Dorsolateral prefrontal cortex (tissue), 122 donors: ENCODE measurements at places on chromosomes 5 and 9.

DNA sequence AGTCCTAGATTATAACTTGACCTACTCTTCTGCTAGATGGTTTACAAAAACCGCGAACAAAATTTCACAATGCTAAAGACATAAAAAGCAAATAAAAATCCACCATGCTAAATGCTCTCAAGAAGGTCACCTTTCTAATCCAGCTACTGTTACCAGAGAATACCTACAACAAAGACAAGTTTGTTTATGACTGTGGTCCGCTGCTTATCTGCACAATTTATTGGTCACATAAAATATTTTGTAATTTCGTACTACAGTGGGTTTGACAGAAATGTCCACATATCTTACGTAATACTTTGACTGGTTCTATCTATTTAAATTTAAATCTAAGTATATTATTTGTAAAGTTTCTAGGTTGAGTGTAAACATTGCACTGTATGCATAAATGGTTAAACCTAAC, 257.6 kb upstream of the ZNF608 start:
- DNase-seq = no peak

DNA sequence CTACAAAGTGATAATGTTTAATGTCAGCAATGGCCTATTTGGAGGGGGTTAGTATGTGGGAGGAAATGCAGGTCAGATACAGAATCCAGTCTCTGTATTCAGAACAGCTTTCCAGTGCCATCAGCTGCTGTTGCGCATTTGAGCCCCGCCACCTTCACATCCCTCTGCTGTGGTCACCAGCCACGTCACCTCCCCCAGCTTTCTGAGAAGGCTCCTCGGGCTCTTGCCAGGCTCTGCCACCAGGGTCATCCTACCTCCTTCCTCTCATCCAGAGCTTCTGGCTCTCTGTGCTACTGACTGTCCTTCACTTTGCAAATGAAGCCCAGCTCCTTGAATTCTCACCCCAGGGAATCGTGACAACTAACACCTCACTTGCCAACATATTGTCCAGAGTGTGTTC, 138.8 kb downstream of the PIK3R1 start:
- no peak for DNase-seq

DNA sequence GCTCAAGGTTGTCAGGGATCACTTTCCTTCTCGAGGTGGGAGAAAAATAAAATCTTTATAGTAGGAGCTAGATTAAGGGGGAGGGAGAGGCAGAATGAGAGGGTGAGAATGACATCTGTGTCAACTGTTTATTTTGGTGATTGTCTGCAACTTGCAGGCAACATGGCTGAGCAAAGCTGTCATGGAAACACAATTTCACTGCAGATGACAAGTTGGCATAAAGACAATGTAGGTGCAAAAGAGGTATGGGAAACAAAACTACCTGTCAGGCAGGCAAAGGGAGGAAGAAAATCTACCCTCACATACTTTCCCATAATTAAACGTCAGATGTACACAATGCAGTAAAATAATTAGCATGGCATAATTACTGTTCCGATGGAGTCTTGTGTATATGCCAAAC, 167.4 kb downstream of the SLIT3 start:
- DNase-seq = no peak

DNA sequence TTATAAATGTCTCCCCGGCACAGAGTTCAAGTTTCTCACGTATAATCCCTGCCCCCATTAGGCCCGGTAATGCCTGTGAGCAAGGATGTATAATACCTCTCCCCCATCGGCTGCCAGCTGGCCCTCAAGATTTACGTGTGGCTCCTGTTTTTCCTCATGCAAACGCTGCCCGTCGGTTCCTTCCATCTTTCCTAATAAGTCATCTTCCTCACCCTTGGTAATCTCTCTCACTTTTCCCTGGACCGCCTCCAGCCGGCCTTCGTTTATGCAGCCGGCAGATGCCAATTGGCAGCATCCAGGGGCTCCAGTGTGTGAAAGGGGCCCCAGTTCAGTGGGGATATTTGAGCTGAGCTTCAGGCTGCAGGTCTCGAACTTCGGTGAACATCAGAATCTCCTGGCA, 86.5 kb upstream of the NEURL1B start:
- no peak for DNase-seq

- DNase-seq = peak; percentile 41
Measured at GRCh38 chr9:72363908-72364678, 915 bp downstream of the ZFAND5 start.

DNA sequence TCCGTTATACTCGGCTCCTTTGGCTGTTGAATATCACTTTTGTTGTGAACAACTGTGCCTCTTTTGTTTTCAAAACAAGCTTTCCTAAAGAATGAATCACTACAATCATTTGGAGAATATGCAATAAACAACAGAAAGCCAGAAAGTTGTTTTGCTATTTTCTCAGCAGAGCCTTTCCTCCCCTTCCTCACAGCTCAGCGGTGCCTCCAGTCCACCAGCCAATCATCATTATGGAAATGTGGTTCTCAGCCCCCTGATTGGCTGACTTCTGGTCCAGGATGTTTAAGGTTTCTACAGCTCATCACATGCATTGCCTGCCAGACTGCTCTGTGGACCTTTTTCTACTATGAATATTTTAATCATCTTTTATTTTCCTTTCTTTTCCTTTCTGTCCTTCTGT, 9.1 kb upstream of the ZNF608 start:
- DNase-seq = peak; percentile 42

DNA sequence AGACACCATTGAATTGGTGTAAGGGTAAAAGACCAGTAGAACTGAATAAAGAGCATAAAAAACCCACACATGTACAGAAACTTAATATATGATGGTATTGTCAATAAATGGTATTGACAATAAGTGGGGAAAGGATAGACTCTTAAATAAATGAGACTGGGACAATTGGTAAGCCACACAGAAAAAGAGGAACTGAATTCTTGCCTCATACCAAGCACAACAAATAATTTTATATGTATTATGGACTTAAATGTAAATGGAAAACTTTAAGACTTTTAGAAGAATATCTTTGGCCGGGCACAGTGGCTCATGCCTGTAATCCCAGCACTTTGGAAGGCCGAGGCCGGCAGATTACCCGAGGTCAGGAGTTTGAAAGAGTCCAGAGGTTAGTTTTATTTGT, 37.9 kb upstream of the PPP2CA start:
- no peak for DNase-seq

DNA sequence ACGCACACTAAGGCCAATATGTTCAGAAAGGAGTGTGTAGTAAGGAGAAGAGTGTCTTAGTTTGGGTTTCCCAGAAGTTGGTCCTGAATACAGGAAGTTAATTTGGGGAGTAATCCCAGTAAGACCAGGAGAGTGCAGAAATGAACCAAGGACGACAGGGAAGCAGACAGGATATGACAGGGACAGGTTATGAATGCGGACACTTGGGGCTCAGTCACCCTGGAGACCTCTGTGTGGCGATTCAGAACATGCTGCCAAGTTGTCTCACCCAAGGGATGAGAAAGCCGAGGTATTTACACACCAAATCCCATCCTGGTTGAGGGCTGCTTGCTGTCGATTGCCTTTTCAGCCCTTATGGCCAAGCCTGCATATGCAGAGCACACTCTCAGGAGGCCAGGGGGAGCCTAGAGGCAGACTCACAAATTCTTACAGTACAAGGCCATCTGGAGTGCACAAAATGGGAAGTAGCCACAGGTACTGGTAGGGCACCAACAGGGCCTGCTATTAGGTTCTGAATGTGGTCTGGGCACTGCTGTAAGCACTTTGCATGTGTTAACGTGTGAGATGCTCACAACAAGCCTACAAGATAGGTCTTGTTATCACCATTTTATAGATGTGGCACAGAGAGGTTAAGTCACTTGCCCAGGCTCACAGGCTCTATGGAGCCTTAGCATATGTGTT, 233.1 kb upstream of the ANKRD55 start:
- no peak for DNase-seq

GRCh38 chr5:31554552-31554951, 22.5 kb downstream of the C5orf22 start:
- DNase-seq = no peak

DNA sequence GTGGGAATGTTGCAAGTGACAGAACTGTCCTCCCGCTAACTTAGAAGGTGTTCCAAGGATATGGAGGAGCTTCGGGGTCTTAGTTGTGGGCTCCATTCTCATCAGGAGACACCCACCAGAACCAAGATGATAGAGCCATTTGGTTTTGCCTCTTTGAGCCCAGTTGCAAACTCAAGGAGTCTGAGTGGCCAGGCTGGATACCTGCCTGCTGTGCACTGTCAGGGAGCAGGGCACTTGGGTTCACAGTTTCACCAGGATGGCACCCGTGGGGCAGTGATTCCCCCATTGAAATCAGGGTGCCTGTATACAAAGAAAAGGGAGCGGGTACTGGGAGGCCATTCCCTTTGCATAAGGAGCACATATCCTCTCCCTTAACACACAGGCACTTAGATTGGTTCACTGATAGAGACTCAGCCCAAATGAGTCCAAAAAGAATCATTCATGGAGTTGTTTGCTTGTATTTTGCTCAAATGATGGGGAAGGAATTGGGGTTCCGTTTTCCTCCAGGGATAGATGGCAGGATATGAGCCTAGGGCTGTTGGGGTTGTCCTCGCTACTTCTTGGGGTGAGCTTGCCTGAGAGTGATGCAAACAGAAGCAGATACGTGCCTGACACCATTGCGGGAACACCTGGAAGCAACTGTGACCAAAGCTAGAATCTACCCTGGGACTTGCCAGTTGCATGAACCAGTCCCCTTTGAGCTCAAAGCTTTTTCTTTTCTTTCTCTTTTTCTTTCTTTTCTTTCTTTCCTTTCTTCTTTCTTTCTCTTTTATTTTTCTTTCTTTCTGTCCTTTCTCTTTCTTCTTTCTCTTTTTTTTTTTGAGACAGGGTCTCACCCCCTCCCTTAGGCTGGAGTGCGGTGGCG, 1.3 kb upstream of the PRR7 start:
- no peak for DNase-seq

DNA sequence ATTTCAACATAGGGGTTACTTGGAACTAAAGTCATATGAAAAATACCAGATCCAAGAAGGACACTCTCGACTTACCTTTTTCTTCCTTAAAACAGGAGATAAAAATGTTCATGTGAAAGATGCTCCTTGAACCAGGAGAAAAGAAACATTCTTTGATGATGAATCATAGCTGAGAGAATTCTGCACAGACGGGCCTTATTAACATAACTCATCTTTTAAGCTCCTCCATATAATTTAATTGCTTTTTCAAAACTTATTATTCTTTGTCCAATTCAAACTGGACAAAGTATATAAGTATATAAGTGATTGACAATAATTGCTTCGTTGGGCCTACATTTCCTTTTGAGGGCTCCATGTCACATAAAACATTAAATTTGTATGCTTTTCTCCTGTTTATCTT, 945.2 kb upstream of the C9orf72 start:
- DNase-seq = no peak

- DNase-seq = no peak
Measured at GRCh38 chr9:129547063-129547462, 73.8 kb downstream of the C9orf50 start.

GRCh38 chr9:137467161-137467581, 8.0 kb upstream of the NSMF start:
- peak; percentile 34 for DNase-seq

DNA sequence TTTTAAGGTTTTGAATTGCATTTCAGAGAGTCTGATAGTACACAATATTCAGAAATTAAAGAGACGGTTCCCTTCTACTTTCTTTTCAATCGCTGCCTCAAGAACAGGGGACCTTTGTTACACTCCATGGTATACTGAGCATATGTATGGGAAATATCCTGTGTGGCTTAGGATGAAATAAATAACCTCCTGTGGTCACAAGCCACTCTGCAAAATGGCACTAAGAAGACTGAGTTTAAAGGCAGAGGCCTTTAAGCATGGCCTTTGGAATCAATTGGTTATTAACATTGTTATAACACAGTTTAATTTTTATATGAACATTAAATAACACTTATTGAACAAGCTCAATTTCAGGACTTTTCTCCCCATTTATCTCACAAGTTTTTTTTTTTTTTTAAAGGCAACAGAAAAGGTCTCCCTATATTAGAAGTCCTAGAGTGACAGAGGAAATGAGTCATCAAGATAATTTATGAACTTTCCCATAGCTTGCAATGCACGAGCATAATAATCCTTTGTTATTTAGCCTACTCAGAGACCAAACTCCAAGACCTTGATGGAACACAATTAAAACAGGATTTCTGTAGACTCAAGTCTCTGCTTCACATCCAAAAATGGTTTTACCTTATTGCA, 341.9 kb downstream of the TMEM167A start:
- no peak for DNase-seq

- DNase-seq = no peak
Measured at GRCh38 chr9:2874001-2874750, 30.3 kb upstream of the PUM3 start.

DNA sequence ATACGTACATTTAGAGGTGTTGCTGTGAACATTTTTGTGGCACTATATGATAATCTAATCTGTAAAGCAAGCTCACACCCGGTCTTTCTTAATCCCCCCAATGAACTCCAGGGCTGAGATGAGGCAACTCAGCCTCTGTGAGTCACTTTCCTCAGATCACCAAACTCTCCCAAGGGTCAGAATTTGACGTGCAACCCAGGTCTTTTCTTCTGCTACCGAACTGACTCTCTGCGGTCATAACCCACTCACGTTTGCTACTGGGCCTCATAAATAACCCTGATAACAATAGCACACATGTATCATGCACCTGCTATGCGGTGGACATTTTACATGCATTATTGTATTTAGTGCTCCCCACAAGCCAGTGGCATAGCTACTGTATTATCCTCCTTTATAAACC, 153.1 kb downstream of the DROSHA start:
- no peak for DNase-seq

DNA sequence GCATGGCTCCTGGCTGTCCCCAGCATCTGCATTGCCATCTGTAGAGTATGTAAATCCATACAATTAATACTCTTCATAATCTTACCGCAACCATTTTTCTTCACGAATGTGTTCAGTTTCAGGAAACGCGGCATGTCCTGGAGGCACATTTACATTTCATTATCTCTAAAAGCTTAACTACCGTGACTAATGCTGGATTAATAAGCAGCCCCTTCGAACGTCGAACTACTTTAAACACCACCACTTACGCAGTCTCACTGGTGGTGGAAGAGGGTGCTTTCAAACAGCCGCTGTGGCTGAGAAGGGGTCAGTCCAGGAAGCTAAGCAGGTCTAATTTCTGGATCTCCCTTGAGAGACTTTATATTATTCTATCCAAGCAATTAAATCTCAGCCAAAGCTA, 85.6 kb downstream of the C5orf15 start:
- DNase-seq = no peak

DNA sequence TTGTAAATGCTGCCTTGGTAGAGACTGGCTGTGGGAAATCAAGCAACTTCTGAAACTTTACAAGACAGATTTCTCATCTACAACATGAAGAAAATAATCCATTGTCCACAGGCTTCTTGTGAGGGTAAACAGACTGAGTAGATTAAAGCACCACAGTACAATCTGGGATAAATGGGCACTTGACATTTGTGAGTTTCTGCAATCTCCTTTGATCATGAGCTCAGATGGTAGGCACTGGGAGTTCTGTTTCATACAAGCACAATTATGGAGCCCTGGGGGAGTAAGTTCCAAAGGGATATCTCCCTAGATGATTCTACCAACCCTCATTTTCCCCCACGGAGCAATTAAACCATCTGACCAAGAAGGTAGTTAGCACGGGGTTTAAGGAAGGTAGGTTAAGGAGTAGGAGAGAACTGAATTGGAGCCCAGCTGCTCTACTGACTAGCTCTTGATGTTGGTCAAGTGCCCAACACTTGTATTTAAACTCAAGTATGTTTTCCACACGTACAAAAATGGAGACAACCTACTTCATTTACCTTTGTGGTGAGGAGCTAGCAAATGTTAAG, 479.5 kb upstream of the TNC start:
- DNase-seq = no peak
